ENCODE measurements at places on chromosomes 6 and 20.

DNA sequence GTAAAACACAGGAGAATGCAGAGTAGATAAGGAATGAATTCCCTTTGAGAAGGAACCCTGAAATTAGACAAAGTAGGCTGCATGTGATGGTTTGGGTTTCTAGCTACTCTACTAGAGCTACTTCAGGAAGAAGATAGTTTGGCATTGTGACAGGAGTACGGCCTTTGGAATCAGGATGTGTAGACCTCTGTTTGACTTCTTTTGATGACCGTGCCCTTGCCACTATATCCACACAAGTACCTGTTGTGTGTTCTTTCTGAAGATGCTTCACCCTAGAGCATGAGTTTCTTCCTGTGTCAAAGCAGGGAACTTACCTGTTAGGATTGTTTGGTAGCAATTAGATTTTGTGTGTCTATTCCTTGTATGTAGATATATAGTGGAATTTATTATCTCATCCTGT, 41.7 kb downstream of the CD2AP start:
- no peak for DNase-seq

- no peak for DNase-seq
Measured at GRCh38 chr6:155782739-155783459, 327.3 kb upstream of the NOX3 start.

DNA sequence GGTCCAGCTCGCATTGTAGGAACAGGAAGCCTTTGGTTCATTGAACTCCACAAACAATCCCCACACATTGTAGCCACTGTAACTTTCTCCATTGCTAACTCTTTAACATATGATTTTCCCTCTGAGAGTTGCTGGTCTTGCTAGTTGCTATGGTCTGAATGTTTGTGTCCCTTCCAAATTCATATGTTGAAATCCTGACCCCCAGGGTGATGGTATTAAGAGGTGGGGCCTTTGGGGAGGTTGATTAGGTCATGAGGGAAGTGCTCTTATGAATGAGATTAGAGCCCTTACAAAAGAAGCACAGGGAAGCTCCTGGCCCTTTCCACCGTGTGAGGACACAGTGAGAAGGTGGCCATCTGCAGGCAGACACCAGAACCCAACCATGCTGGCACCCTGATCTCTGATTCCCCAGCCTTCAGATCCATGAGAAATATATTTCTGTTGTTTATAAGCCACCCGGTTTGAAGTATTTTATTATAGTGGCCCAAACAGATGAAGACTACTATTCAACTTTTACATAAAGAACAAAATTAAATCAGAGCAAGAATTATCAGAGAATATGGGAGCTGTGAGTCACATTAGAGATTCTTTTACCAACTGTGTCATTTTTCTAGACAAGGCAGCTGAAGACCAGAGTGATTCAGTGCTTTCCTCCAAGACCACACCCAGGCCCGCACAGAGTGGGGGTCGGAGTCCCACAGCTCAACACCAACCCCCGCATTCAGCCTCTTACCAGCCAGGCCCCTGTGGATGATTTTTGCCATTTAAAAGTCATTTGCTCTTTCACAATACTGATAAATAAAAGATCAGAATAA, 143.0 kb downstream of the SAMD5 start:
- DNase-seq = no peak

- DNase-seq = no peak
Measured at GRCh38 chr6:154352898-154353585, 3.6 kb downstream of the IPCEF1 start.

- DNase-seq = no peak
Measured at GRCh38 chr6:133242637-133243585, 1.8 kb downstream of the EYA4 start.

DNA sequence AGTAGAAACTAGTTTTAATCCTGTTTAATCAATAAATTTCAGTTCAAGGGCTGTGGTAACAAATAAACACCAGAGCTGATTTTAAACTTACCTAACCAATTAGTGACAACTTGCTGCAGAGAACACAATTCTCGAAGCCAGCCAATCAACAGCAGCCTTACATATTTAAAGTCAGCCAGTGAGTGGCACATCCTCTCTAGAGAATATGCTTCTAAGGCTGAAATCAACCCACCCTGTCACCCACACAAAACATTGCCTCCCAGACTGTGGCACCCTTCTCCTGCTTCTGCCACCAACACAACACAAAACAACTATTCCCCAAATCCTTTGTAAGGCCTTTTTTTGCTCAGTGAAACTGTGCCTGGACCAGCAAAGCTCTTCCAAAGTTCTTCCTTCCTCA, 306.0 kb downstream of the EYA4 start:
- DNase-seq = no peak

DNA sequence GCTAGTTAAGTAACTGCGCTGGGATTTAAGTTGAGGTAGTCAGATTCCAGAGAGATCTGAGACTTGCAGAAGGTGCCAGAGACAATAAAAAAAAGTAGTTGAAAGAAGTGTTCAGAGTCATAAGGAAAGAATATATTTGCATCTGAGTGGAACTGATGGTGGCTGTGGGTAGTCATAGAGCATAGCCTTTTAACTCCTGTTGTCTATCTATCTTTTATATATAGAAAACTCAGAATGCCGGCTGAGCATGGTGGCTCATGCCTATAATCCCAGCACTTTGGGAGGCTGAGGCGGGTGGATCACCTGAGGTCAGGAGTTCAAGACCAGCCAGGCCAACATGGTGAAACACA, 62.0 kb downstream of the CARMIL1 start:
- DNase-seq = no peak

DNA sequence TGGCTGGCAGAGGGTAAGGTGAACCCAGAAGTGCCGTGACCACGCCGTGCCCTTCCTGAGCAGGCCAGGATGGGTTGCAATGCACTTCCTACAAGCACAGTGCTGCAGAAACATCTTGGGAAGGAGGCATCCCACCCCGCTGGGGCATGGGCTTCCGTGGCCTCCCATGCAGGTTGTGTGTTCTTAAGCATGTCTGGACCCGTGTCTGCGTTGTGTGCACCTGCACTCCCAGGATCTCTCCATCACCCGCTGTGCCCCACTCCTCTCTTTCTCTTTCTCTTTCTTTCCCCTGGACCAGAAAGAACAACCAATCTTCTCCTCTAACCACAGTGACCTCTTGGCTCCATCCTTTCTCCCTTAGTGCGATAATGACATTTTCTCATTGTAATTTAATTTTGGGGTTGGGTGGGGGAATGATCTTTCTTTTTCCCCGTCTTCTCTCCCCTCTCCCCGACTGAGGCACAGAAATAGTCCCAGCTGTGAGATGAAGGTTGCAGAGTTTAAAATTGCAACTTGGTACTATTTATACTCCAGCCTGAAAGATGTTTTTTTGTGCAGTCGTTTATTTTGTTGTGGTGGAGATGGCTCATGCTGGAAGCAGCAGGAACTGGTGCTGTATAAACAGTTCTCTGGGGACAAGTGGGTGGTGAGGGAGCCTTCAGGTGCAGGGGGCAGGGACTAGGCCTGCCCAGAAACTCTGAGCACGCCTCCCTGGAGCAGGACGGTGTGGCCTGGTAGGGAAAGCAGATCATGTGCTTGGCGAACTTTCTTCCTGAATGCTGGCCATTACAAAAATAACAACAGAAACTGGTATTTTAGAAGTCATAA, 20.5 kb downstream of the BCAS4 start:
- no peak for DNase-seq

GRCh38 chr20:34806255-34806654, 19.2 kb downstream of the NCOA6 start:
- no peak for DNase-seq

- DNase-seq = no peak
Measured at GRCh38 chr6:170545405-170545804, 7.7 kb downstream of the PSMB1 start.

DNA sequence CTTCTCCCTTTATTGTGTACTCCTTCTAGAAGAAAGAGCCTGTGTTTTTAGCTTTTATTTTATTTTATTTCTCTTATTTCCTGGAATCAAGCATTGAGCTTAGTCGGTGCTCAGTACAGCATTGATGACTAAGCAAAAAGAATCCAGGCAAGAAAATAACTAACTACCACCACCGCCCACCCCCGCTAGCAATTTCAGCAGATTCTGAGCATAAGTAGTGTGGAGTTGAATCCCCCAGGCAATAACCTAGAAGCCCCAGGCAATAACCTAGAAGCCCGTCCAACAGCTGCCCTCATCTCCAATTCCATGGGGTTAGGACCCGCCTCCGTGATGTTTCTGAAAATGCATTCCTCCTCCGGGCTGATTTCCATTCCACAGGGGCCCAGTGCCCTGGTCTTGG, 258.0 kb upstream of the TAB2 start:
- DNase-seq = no peak

DNA sequence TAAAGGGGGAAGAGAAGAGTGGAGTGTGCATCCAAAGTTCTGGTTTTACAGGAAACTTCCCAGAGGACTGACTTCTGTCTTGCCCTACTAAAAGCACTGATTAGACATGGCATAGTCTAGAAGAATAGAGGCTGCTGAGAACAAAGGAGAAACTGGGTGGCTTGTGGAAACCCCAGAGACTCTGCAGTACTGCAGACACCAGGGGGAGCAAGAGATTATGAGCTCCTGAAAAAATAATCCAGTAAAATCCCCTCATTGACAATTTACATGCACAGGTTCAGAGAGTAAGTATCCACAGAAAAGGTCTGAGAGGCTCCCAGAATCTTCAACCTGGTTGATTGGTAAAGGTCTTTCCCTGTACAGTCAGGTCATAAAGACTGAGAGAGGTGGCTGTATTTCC, 48.7 kb upstream of the CLVS2 start:
- no peak for DNase-seq

DNA sequence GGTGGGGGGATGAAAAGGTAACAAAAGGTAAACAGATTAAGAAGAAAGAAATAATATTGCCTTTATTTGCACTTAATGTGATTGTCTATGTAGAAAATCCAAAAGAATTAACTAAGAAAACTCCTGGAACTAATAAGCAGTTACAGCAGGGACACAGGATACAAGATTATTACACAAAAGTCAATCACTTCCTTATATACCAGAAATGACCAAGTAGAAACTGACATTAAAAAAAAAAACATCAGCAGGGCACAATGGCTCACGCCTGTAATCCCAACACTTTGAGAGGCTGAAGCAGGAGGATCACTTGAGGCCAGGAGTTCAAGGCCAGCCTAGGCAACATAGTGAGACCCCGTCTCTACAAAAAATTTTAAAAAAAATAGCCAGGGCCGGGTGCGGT, 123.2 kb upstream of the RIPOR2 start:
- DNase-seq = no peak

DNA sequence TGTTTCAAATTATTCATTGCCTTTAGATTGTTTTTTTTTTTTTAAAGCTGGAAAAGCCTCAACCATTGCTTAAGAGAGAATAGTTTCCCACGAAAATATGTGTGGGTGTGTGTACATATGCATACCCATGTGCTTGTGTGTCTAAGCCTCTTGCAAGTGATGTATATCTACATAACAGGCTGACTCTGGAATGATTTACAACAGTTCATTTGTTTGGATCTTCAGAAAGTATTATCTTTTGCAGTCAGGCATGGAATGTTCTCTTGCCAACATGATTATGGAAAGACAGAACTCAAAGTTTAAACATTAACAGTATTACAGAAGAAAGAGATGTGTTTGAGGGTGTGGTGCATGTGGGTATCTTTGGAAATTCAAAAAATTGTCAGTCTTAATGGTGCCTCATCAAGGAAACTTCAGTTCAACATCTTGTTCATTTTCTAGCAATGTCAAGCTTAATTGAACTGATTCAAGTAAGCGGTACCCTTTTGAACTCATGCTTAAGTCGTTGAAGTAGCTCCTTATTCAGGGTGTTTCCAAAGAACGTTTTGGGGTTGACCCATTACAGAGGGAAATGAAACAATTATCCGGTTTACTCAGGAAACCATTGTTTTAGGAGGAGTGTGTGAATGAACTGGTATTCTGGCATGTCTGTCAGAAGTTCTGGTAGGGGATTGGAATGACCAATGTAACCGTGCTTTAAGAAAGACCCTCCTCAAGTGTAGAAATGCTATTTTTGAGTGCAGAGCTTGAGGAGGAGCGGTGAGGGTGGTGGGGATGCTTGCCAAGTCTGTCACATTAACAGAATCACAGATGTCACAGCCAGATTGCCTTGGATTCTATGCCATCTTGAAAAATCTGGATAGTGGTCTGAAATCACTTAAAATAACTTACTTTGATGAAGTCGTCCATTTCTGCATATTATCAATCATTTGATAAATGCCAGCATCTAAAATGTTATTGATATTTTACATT, 60.3 kb downstream of the ADGRG6 start:
- DNase-seq = no peak

DNA sequence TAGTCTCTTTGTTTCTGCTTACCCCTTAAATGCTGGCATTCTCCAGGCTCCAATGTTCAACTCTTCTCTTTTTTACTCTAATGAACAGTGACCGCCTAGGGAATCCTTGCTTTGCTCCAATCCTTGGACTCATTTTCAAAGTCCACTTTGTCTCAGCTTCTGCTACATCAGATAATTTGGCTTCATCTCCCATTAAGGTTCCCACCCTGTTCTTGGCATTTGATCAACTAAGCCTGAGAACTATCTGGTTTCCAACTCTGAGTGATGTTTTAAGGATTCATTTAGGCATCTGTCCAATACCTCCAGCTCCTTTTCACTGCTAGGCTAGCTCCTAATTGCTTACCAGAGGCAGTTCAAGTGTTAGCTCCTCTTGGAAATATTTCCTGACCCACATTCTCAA, 64.9 kb downstream of the ME1 start:
- DNase-seq = no peak

DNA sequence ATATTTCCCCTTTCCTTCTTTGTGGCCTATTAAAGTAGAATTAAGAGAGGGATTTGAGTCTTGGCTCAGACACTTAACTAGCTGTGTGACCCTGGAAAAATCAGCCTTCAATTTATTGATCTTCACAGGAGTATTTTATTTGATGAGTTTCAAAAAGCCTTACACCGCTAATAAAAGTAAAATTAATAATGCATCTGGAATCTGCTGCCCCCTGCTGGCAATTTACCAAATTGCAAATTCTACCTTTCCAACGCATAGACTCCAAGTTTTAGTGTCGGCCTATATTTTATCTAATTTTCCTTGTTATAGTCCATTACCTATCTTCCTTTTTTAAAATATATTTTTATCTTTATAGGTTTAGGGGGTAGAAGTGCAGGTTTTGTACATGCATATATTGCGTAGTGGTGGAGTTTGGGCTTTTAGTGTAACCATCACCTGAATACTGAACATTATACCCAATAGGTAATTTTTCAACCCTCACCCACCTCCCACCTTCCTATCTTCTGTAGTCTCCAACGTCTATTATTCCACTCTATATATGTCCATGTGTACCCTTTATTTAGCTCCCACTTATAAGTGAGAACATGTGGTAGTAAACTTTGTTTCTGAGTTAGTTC, 46.3 kb downstream of the GOPC start:
- peak; percentile 25 for DNase-seq

DNA sequence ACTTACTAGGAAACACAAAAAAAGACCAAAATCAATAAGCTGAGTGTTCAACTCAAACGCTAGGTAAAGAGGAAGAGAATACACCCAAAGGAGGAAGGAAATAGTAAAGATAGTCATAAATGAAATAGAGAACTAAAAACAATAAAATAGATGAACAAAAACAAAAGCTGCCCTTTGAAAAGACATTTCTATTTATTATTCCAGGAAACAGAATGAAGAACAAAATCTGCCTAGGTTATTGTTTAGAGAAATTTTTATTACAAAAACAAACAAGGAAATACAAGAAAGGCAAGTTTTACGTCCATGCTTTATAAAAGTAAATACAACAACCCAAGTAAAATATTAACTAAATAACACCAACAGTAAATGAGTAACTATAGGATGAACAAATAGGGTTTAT, 20.1 kb downstream of the HLA-DMB start:
- DNase-seq = no peak

GRCh38 chr6:16921399-16922110, 160.3 kb upstream of the ATXN1 start:
- DNase-seq = no peak
